NCI-H1436 (cell line): ENCODE measurements at places on chromosomes 3 and 15.

- DNase-seq: no peak
Measured at GRCh38 chr3:187369089-187369447, 883 bp downstream of the RTP4 start.

GRCh38 chr3:112394003-112394640 lies 61.2 kb downstream of the CD200 start:
- no peak for DNase-seq

- no peak for DNase-seq
Measured at GRCh38 chr3:173624086-173624485, 226.5 kb downstream of the NLGN1 start.

DNA sequence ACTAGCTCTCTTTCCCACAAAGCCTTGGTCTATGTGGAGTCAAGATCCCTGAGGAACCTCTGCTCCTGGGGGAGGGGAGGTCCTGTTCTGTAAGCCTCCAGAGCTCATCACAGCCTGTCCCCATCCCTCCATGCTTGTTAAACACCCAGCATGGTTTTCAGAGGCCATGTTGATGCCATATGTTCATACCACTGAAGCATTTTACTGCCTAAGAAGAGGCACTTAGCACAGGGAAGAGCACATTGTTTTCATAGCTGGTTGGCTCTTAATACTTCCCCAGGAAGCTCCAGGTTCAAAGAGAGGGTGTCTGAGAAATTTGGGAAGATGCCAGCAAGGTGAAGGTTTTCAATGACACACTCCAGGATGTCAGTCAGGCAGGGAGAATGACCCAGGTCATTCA lies 25.6 kb downstream of the CPNE4 start:
- peak; percentile 52 for DNase-seq

DNA sequence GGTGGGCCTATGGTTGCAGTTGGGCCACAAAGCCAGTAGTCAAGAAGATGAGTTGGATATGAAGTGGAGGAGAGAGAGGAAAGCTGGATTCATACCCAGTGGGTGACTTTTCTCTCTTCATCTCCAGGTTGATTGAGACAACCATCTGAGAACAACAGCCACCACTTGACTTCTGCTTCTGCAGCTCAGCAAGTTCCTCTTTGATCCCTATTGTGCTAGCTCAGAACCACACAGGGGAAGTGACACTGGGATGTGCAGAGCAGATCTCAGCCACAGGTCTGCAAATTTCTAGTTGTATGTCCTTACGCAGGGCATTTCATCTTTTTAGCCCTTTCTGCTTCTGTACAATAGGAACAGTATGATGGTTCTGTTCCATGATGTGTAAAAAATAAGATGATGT lies 459.2 kb upstream of the ARRDC4 start:
- DNase-seq: no peak

DNA sequence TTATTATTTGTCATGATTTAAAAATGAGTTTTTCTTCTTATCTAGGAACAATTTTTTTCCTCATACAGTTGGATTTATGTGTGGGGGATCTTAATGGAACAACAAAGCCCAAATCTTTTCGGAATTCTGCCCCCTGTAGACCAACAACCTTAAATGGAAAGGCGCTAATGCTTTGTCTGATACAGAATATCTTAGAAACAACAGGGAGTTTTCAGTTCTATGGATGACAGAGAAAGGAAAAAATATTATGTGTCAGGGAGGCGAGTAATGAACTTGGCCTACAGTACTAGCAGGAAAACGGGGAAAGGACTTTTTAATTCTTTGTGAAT lies 592 bp downstream of the MOBP start:
- no peak for DNase-seq

GRCh38 chr15:82177291-82178010 lies 85.1 kb downstream of the EFL1 start:
- no peak for DNase-seq

DNA sequence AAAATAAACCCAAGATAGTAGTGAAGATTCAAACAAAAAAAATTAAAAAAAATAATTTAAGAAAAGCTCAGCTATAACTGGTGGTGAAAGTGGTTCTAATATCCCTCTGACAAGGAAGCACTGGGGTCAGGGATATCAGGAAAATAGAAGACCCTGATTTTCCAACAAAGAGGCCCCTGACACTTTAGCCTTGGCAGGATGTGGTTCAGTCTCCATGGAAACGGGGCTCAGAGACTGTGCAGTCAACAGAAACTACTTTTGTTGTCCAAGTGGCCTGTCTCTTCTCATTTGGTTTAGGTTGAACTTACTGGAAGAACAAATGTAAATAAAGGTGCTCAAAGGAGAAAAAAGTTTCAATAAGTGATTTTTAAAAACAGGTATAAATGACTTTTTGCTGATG lies 27.2 kb downstream of the INTS14 start:
- no peak for DNase-seq

GRCh38 chr3:195806211-195806915 lies 5.4 kb downstream of the MUC4 start:
- no peak for DNase-seq

- no peak for DNase-seq
Measured at GRCh38 chr3:4504340-4505261, 11.5 kb downstream of the ITPR1 start.

DNA sequence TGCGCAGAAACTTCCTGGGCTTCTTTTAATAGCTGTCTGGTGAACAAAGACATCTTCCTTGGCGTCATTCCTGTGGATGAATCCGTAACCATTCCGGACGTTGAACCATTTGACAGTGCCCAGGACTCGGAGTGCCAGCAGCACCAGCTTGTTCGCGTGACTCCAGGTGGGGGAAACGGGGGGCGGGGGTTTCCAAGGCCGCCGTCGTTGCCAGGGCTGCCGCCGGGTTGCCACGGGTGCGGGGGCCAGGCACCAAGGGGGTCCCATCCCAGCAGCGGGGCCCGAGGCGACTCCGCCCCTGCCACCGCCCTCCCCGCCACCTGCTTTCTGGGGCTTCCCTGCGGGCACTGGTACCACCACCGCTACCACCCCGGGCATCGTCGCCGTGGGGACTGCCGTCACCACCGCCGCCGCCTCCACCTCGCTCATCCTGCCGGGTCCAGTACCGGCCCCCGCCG lies 22.8 kb downstream of the RGMA start:
- DNase-seq: no peak
